ENCODE measurements at places on chromosomes 7 and 10.
A peak's percentile ranks its signal among the peaks of the same experiment; 100 is the strongest.

- DNase-seq: no peak
Measured at GRCh38 chr7:30814700-30815387, 43.6 kb downstream of the MINDY4 start.

GRCh38 chr10:3619241-3619640 is 165.8 kb downstream of the KLF6 start:
- no peak for DNase-seq

DNA sequence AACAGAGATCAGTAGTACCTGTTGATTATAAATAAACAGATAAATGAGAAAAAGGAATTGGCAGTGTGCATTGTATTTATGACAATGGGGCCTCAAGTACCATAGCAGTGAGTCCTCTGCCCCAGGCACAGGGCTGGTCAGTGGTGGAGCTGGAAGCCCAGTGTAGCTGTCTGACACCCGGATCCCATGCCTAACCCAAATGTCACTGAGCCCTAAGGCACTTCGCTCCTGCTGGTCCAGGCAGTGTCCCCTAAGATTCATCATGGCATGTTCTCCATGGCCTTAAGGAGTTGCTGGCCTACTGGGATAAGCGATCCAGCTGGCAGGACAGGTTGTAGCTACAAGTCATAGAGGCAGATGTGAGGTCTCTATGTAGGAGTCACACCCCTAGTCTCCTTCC is 3.3 kb upstream of the ZNF736 start:
- no peak for DNase-seq

DNA sequence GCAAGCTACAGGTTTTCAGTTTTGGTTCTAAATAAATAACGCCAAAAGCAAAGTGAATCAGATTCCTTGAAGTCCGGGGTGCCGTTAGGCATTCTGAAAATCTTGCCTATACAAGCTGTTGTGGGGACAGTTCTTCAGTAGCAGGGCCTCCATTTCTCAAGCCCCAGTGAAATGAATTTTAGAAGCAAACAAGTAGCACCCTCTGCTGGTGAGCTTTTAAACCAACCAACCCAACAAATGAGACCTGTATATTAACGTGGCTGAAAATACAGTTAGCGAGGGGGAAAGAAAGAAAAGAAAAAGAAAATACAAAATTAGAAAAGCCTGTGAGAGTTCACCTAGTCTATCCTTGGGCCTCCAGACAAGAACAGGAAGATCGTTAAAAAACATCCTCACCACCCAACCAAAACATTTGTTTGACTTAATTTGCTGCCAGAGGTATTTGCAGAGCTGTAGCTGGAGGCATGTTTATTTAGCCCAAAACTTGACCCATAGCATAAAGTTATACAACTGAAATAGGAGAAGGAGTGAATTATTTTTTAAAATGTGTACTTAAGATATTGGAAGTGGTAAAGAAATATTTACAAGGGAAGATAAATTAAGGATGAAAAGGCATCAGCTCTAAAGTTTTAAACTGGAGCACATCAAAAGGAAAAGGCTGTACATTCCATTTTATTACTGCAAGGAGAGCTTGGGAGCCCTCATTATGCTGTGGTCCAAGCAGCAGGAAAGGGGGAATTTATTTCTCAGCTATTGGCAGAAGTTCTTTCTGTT is 98.9 kb downstream of the DYNC1I1 start:
- peak; percentile 64 for DNase-seq

Measured in HAP-1 (cell line).